ENCODE measurements at places on chromosomes 12 and 14.

- no peak for DNase-seq
Measured at GRCh38 chr12:118035190-118036041, 18.9 kb downstream of the RFC5 start.

DNA sequence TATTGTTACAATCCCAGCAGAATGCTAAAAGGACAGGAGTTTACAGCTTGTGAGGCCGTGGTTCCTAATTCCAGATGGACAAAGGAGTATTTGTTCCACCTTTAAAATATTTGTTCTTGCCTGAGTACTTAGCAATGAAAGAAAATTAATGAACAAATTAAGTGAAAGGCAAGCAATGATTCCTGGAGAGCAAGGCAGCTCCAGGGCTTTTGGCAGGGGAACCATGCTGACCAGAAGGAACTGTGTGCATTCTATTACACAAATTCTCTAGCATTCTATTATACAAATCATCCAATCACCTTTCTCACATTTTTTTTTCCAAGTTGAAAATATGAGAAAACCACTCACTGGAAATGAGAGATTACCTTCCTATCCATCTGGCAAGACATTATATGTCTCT is 1.8 kb upstream of the BMAL2 start:
- DNase-seq = no peak

DNA sequence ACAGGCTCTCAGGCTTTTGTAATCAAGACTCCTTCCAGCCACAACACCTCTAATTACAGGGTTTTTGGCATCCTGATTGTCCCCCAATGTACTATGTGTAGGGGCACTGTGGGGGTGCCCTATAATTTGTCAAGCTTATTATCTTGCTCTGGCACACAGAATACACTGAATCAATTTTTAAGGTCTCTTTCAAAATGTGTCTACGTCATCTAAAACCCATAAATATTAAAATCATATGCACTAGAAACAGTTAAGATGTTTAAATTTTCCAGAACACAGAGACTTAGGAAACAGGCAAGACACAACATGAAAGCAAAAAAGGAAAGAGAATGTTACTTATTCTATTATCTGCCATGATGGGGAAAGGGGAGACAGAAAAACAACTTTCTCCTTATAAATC is 665.7 kb downstream of the NRXN3 start:
- no peak for DNase-seq

GRCh38 chr12:7090222-7090998 is 1.8 kb downstream of the C1R start:
- no peak for DNase-seq

- peak; percentile 28 for DNase-seq
Measured at GRCh38 chr14:92613008-92613658, 99.6 kb downstream of the RIN3 start.

GRCh38 chr12:102735104-102735503 is 181.9 kb downstream of the PAH start:
- no peak for DNase-seq

All from stimulated activated CD8-positive, alpha-beta memory T cell treated with anti-CD3 and anti-CD28 coated beads, Interleukin-7, amount 100 ng/mL, for 4 hours (primary cell).